ENCODE measurements at places on chromosomes 2 and 18.

GRCh38 chr2:121486191-121486790, 44.4 kb upstream of the RNU4ATAC start:
- no peak for DNase-seq

- DNase-seq = no peak
Measured at GRCh38 chr2:164523726-164524125, 97.6 kb downstream of the GRB14 start.

DNA sequence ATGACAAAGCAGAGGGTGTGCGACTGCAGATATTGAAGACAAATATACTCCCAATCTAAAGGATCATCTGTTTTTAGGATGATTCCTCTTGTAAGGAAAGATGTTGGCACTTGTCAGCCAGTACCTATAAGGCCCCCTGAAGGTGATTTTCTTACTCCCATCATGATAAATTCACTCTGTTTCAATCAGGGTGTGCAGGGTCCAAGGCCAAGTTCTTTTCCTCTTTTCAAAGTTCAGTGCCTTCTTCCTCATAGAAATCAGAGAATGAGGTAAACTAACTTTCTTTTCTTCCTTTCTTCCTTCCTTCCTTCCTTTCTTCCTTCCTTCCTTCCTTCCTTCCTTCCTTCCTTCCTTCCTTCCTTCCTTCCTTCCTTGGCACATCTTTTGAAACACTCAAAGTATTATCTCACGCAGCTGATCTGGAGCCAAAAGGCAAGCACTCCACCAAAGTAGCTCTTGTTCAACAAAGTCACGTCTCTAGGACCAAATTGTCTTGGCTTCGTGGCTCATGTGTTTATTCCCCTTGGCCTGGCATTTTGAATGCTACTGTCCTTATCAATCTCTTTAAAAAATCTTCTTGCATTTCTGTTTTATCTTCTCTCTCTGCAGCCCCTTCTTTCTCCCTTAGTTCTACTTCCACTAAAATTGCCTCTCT, 87.7 kb downstream of the DCC start:
- DNase-seq = no peak

DNA sequence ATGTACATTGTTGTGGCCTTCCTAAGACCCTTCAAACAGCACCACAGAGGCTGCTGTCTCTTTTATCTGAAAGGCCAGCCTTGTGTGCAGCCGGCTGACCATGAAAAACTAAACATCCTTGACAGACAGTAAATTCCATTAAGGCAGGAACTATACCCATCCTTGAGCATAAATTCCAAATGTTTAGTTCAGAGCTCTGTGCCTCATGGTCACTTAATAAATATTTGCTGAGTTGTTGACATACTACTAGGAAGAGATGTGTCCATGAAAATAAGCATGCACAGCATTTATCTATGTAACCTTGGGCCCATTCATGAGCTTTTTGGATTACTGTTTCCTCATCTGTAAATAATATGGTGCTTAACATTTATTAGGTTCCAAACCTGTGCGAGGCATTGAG, 424.8 kb downstream of the HRH4 start:
- no peak for DNase-seq

- DNase-seq = no peak
Measured at GRCh38 chr18:22710673-22711191, 222.4 kb upstream of the RBBP8 start.

Data from body of pancreas (tissue), 4 donors.